Cardiac septum (tissue), 1 donor: ENCODE measurements at places on chromosomes 13 and 19. TPM values are rescaled to one million over a fixed set of nuclear protein-coding genes. Genes with fewer than 3 reads are reported as not detected.
A peak's percentile ranks its signal among the peaks of the same experiment; 100 is the strongest.

GRCh38 chr19:51571599-51571998 is 516 bp downstream of the ZNF175 start:
- no peak for DNase-seq

GRCh38 chr19:29060813-29061364 is 152.1 kb downstream of the UQCRFS1 start:
- DNase-seq, result no peak

GRCh38 chr13:29411481-29411880 is 184.0 kb downstream of the SLC7A1 start:
- DNase-seq, result no peak

DNA sequence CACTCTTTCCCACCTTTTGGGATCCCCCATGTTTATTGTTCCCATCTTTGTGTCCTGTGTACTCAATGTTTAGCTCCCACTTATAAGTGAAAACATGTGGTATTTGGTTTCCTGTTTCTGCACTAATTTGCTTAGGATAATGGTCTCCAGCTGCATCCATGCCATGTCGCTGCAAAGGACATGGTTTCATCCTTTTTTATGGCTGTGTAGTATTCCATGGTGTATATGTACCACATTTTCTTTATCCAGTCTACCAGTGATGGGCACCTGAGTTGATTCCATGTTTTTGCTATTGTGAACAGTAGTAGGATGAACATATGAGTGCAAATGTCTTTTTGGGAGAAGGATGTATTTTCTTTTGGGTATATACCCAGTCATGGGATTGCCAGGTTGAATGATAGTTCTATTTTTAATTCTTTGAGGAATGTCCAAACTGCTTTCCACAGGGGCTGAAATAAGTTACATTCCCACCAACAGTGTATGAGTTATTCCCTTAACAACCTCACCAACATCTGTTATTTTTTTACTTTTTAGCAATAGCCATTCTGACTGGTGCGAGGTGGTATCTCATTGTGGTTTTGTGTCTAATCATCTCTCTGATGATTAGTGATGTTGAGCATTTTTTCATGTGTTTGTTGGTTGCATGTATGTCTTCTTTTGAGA is 55.7 kb upstream of the MEDAG start:
- DNase-seq, result no peak

DNA sequence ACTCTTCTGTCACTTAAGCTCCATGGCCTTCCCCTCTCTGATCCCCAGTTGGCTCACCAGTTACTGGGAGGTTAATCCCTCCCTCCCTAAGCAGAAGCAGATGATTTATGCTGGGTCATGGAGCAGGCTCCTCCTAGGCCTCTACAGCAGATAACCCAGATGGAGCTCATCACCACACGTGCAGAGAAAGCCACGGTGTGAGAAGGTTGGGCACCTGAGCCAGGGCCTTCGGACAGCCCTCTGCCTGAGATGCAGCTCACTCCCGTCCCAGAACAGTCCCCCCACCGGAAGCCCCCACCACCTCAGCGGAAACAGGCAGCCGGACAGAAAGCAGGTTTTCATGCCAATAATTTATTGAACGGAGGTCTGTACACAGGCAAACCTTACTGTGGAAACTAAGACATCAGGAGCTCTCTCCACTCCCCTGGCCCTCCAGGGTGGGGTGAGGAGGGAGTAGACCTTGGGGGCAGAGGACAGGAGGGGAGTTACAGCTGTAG is 9.8 kb downstream of the ZNF526 start:
- no peak for DNase-seq

DNA sequence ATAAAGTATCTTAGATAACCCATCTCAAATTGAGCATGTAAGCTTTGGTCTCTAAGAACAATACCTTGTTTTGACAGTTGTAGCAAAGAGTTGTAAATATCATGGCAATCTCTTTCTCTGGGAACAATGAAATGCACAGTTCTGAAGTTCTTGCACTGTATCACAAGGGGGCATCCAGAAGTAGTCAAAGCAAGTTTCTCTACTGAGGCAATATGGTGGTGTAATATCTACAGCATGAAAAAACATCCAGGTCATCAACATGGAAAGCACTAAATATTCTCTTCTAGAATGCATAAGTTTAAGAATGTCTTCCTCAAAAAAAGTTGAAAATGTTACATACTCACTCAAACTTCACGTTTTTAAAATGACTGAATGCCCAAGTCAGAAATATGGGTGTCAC is 19.6 kb downstream of the MTMR6 start:
- no peak for DNase-seq

DNA sequence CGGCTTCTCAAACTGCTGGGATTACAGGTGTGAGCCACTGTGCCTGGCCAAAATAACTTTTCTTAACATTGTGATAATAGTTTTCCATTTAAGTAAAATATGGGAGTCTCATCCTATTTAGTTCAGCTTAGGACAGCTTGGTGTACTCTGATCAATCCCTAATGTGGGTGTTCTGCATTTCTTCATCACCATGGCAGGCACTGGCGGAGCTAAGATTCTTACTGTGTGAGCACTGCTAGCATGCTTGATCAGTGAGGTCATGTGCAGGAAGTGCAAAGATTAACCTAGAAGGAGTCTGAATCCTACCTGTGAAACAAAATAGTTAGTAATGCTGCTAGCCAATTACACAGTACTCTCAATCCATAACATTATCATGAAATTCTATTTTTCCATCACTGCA is 1684.2 kb upstream of the SLC10A2 start:
- no peak for DNase-seq

- no peak for DNase-seq
Observed at GRCh38 chr13:100597253-100597652, 8.7 kb upstream of the GGACT start.

- DNase-seq, result peak; percentile 51
Observed at GRCh38 chr13:112141643-112142400, 74.9 kb downstream of the SOX1 start.

DNA sequence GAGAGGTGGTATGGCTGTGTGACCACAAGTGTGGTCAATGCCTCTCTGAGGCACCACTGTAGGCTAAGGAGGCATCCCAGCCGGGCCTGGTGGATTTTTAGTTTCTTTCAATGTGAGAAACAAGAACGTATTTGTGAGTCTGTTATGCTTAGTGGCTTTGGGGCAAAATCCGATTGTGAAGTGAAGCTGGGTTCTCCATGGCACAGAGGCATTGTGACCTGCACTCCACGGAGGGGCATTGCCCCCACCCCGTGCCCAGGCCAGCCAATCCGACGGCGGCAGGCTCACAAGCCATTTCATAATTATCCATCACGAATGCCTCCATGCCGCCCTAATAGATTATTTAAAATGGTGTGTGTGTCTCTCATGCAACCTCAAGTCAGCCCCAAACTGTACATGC is 151.6 kb downstream of the ZNF536 start:
- DNase-seq, result peak; percentile 41

- no peak for DNase-seq
Observed at GRCh38 chr19:9552536-9553274, 14.3 kb upstream of the ZNF426 start.

GRCh38 chr19:1268226-1269064 is 687 bp upstream of the CIRBP start:
- no peak for DNase-seq

DNA sequence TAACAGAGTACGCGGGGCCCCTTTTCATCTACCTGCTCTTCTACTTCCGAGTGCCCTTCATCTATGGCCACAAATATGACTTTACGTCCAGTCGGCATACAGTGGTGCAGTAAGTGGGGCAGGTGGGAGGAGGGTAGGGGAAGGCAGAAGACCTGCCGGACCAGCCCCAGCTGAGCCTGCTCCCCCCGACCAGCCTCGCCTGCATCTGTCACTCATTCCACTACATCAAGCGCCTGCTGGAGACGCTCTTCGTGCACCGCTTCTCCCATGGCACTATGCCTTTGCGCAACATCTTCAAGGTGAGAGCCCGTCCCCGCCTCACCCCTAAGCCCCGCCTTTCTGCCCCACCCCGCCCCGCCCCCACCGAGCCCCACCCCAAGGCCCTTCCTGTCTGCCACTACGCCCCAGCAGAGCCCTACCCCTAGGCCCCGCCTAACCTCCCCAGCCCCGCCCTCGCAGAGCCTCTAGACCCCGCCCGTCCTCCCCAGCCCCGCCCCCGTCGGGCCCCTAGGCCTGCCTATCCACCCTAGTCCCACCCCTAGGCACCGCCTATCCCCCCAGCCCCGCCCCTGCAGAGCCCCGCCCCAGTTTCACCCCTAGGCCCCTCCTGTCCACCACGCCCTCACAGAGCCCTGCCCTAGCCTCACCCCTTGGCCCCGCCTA is 7.7 kb downstream of the NDUFB7 start:
- no peak for DNase-seq

- DNase-seq, result peak; percentile 85
Observed at GRCh38 chr19:11382898-11383705, 1.0 kb downstream of the EPOR start.

DNA sequence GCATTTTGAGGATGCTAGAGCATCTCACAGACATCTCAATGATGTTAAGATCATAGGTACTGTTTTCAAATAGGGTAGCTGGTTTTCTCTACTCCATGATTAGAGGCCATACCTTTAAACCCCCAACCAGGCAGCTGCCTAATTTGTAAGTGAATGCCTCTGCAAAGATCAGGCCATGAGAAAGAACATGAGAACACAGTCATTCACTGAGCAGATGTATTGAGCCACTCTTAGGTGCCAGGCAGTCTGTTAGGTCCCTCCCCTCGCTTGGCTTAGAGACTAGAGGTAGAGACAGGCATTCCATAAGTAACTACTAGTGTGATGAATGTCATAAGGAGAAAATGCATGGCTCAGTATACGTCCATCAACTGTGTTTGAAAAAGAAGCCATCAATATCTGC is 410.0 kb downstream of the FGF9 start:
- no peak for DNase-seq

GRCh38 chr13:51811920-51812451 is 8.0 kb upstream of the DHRS12 start:
- DNase-seq, result peak; percentile 59

Gene KANK2
- total RNA-seq, result 499 TPM

Gene ARRDC2
- total RNA-seq, result 9.2 TPM

Gene BRSK1
- 8.8 TPM for total RNA-seq

Gene RNF17
- not detected for total RNA-seq

Gene KIR2DL3
- not detected for total RNA-seq

Gene PRX
- total RNA-seq, result 3.5 TPM

Gene KLK10
- not detected for total RNA-seq

Gene KMT2B
- 19.9 TPM for total RNA-seq
